ENCODE measurements at places on chromosomes 16 and 17. TPM values are rescaled to one million over a fixed set of nuclear protein-coding genes. Genes with fewer than 3 reads are reported as not detected.

Gene CSNK1D
- total RNA-seq, result 70.6 TPM

Gene ZNF624
- 4.8 TPM for total RNA-seq

Gene ZG16B
- not detected for total RNA-seq

Gene JPT1
- total RNA-seq, result 168 TPM

Gene GALNS
- 34.9 TPM for total RNA-seq

Gene G6PC1
- total RNA-seq, result not detected

Gene B4GALNT2
- total RNA-seq, result not detected

Gene GRIN2A
- under 0.01 TPM for total RNA-seq

Gene DCUN1D3
- total RNA-seq, result 27.8 TPM

Gene SALL1
- total RNA-seq, result under 0.01 TPM

Gene ECI1
- 34.6 TPM for total RNA-seq

All from smooth muscle cell of trachea (primary cell).